Stimulated activated CD4-positive, alpha-beta T cell treated with anti-CD3 and anti-CD28 coated beads, Interleukin-2, amount 100 ng/mL, for 24 hours (primary cell): ENCODE measurements at places on chromosomes 5 and 9.
A peak's percentile ranks its signal among the peaks of the same experiment; 100 is the strongest.

- no peak for DNase-seq
Observed at GRCh38 chr5:134085411-134085810, 29.1 kb upstream of the TCF7 start.

DNA sequence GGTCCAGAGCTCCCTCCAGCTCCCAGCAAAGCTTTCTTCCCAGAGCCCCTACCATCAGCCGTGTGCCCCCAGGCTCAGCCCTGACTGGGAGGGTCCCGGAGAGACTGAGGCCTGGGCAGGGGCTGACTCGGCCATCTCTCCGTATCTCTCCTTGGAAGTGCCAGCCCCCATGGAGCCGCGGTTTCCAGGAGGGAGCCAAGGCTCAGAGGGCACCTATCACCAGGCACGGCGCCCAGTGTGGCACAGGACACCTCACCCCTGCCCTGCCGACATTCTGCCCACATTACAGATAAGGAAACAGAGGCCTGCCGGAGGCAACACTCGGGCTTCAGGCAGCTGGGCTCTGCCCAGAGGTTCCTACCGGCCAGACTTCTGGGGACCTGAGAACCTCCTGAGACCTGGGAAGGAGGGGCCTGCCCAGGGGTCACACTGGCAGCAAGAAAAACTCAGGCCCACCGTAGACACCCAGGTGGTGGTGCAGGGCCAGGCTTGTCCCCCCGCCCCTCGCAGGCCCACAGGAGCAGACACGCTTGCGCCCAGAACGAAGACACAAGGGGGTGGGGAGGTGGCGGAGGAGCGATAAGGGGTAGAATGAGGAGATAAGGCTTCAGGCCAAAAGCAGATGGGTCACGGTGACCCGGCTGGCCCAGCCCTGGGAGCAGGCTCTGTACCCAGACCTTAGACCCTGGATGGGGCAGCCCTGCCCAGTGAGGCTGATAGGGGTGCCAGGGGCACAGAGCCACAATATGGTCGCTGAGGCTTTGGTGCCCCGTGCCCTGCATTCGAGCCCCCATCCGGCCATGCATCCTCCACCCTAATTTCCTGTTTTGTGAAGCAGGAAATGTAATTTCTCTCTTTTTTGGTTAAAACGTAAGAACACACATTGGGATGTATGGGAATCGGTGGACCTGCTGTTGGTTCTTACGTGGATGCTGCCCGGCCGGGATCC lies 11.8 kb downstream of the NR5A1 start:
- no peak for DNase-seq

GRCh38 chr9:114282104-114282485 lies 40.8 kb upstream of the ORM1 start:
- no peak for DNase-seq

DNA sequence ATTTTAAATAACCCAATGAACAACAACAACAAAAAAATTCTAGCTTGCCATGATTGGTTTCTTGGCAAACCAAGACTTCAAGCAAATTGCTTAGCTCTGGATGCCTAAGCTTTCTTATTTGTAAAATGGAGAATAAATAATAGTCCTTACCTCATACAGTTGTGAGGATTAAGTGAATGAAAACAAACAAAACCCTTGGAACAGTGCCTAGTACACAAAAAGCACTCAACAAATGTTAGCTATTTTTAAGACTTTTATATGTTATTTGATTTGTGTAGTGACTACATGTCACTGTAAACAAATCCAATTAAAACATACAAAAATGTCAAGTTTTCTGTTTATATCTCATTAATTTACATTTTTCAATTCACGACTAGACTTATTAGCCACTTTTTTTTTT lies 13.5 kb upstream of the HOMER1 start:
- DNase-seq, result no peak

DNA sequence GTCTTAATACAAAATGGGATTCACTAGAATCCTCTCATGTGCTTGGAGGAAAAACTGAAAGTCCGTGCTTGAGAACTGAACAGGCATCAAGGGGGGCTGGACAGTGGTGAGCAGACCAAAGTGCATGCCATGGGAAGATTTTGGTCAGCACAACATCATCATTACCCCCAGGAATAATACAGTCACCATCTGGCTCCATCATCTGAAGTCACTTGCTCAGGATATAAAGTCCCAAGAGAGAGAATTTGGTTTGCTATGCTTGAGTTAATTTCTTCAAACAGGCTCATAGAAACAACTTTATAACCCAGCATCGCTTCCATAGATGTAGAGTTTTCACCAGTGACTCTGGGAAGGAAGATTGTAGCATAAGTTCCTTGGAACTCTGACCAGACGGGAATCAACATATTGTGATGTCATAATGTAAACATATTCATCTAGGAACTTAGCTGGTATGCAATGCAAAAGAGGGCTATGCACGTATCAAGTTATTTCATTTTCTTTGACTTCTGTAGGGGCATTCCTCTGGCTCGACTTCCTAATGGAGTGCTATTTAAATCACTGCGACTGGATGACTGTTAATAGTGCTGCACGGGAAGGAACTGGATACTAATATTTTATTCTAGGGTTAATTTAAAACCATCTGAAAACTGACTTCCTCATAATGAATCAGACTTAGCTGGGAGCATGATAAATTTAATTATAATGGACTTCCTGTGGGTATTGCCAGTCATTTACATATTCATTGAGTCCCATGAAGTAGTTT lies 145.2 kb downstream of the MTRR start:
- DNase-seq, result no peak

DNA sequence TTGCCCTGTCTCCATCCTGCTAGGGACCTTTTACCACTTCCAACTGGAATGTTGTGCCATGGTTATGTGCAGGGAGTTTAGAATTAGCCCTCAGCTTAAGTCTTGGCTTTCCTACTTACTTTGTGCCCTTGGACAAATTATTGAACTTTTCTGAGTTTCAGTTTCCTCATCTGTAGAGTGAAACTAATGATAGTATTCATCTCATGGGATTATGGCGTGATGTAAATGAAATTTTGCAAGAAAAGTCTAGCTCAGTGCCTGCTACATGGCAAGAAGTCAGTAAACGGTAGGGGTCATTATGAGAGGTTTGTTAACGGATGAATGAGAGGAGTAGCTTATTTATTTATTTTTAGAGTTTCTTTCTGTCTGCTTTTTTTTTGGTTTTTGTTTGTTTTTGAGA lies 1.8 kb downstream of the MVB12B start:
- no peak for DNase-seq

DNA sequence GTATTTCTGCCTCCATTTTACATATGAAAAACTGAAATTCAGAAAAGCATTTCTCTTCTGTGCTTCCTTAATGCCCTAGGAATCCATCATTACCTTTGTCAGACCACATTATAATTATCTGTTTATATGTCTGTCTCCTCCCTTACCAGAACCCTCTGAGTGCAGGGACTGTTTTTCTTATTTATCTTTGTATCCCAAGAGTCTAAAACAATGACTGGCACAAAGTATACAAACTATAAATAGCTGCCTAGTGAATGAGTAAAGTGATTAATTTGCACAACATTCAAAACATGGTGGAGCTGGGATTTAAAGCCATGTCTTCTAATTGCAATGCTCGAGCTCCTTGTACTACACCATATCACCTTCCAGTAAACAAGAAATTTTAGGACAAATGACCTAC lies 49.3 kb upstream of the HK3 start:
- no peak for DNase-seq

DNA sequence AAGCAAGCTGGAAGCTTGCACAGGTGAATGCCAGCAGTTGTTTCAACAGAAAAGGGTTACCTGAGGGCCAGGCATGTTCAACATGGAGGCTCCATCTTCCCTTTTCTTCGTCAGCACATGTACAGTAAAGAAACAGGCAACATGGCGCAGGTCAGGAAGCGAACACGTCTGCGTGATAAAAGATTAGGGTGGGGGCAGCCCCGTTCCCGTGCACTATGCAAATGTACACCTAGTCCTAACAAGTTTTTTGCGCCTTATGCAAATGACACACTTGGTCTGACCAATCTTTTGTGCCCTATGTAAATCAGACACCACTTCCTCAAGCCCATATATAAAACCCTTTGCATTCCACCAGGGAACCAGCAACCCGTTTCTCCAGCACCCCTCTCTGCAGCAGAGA lies 452.1 kb upstream of the PTPRD start:
- DNase-seq, result no peak

DNA sequence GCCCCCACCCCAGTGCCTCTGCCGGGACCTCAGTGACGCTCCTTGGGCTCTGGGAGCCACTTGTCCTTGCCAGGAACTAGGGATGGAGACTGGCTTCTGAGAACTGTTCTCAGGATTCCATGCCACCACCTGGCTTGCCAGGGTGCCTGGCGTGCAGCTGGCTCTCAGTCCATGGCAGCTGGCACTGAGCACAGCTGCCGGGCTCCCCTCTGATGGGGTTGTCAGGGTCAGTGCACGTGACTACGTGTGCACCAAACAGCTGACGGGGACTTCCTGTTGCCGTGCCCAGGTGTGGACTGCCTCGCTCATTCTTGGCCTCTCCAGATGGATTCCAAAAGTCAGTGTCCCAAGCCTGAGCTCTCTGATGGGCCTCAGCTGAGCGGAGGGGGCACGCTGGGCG lies 9.4 kb downstream of the KCNT1 start:
- no peak for DNase-seq

DNA sequence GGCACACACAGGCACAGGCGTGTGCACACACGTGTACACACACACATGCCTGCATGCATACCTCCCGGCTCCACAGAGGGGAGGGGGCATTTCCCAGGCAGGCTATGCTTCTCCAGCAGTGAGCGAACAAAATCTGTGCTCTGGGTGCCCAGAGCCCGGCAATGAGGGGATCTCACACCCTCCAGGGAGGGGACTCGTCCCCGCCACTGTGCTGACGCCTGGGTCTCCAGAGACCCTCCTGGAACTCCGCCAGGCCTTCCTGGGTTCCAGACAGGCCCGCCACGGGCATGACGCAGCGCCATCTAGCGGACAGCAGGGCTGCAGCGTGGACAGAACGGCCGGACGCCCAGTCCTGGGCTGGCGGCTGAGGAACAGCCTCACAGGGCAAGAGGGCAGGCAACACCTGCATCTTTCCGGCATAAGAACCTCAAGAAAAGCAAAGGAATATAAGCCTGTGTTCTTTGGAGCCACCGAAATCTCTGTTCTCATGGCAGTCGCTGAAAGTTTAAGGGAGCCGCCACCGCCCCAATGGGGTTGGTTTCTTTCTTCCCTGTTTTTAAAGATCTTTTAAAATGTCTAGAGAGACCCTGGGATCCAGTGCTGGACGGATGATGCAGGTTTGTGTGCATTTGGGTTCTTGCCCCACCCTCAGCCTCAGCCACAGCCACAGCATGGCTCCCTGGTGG lies 135.6 kb upstream of the PPP1R26 start:
- peak; percentile 71 for DNase-seq

DNA sequence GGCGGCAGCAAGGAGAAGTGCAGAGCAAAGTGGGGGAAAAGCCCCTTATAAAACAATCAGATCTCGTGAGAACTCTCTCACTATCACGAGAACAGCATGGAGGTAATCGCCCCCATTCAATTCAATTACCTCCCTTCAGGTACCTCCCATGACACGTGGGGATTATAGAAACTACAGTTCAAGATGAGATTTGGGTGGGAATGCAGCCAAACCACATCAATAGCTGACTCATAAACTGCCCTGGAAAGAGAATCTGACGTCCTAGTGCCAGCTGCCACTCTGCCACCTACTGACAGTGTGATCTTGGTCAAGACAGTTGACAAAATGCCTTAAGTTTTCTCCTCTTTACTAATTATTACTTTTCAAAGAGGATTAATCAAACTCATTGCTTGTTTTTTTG lies 128.3 kb downstream of the GPBP1 start:
- peak; percentile 52 for DNase-seq

- no peak for DNase-seq
Observed at GRCh38 chr9:99601571-99602111, 220.0 kb upstream of the NR4A3 start.

- no peak for DNase-seq
Observed at GRCh38 chr5:151054709-151055108, 26.1 kb downstream of the TNIP1 start.

DNA sequence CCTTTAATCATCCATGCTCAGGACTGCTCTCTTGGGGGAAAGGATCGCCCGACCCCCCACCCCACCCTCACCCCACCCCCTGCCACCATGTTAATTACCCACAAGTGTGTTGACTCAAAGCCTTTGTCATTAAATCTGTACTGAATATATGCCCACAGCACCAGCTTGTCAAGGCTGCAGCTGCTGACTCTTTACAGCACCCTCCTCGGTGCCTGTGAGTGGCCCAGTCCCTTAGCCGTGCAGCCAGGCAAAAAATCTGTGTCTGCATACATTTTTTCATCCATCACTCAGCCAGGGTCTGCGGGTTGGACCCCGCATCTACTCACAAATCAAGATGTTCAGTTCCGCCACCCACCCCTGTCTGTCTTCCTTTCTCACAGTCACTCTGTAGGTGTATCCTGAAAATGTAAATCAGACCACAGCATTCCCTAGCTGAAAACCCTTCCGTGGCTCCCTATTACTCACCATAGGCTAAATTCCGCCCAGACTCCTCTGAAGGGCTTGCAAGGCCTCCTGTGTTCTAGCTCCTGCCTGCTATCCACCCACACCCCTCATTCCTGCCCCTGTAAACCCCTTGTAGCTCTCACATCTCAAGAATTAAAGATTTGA lies 53.7 kb upstream of the KCNIP1 start:
- no peak for DNase-seq

GRCh38 chr5:144134194-144134826 lies 36.1 kb downstream of the YIPF5 start:
- no peak for DNase-seq

- DNase-seq, result no peak
Observed at GRCh38 chr5:55584398-55585205, 49.8 kb upstream of the PLPP1 start.

DNA sequence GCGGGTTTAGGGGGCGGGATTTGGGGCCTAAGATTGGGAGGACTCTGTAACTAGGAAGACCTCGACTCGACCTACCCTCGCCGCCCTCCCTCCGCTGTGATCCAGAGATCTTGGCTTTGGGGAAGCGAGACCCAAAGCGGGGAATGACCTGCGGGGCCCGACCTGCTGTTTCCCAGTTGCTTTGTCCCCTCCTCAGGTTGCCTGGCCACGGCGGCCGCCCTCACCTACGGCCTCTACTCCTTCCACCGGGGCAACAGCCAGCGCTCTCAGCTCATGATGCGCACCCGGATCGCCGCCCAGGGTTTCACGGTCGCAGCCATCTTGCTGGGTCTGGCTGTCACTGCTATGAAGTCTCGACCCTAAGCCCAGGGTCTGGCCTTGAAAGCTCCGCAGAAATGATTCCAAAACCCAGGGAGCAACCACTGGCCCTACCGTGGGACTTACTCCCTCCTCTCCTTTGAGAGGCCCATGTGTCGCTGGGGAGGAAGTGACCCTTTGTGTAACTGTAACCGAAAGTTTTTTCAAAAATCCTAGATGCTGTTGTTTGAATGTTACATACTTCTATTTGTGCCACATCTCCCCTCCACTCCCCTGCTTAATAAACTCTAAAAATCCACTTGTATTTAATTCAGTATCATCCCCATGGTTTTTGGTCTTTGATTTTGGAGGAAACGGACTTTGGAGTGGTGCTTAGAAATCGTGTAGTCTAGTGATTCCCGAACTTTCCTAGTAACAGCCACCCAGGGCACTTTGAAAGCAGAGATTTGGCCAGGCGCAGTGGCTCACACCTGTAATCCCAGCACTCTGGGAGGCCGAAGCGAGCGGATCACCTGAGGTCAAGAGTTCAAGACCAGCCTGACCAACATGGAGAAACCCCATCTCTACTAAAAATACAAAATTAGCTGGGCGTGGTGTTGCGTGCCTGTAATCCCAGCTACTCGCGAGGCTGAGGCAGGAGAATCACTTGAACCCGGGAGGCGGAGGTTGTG lies 878 bp downstream of the HIGD2A start:
- no peak for DNase-seq
